ENCODE measurements at places on chromosomes 1 and 21.

- DNase-seq: no peak
These were observed 11.8 kb downstream of the UBE2T start for GRCh38 chr1:202329891-202330290.

- no peak for DNase-seq
These were observed 77.9 kb downstream of the PSMG1 start for GRCh38 chr21:39105341-39105765.

DNA sequence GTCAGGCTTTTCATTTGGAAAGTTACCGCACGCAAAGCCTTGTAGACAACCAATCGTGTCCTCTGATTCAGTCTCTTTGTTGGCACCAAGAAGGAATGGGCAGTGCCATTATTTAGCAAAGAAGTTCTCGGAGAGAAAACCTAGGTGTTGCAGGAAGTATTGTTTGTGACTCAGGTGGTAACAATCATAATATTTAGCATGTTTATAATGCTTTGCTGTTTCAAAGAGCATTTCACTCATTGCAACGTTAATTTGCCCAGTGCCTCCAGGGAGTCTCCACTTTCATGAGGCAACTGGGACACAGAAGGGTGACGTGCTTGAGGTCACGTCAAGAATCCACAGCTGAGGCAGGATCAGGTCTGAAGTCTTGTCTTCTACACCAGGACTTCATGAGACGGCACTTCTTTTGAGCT lies 31.4 kb downstream of the STPG1 start:
- no peak for DNase-seq

DNA sequence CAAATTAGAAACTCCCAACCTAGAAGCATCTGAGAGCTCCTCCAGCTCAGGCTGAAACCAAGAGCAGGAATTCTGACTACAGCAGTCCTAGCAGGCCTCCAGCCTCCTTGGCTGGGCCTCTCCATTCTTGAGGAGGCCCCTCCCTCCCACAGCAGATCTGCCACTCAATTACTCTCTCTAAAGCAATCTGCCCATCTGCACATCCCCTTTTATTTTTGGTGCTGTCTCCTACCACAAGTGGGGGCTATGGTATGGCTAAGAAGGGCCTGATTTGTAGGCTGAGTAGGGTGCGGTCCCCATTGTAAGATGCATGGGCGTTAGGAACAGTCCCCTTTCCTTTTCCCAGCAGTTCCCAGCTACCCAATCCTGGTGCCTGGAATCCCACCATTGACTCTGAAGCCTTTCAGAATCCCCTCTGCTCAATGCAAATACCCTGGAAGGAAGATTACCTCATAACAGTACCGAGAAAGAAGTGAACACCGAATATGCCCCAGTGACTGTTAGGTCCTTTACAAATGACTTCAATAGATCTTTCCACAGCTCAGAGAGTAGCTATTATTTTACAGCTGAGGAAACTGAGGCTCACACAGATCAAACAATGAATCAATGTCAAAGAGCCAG lies 11.6 kb upstream of the TTC39A start:
- DNase-seq: peak; percentile 42

DNA sequence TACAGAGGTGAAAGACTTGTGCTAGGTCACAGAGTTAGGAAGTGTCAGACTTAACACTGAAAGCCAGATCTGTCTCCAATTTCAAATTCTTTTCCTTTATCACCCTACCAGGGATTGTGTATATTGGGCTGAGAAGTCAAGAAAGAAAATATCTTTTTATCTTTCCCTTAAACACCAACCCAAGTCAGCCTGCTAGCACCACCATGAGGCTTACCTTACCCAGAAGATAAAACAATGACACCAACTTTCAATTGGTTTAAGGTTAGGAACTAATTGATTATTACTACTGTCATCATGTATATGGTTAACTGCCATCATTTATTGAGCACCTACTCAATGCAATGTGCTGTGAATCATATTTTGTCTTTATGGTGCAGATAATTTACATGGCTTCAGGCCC lies 178.9 kb upstream of the FOXD3 start:
- DNase-seq: no peak

DNA sequence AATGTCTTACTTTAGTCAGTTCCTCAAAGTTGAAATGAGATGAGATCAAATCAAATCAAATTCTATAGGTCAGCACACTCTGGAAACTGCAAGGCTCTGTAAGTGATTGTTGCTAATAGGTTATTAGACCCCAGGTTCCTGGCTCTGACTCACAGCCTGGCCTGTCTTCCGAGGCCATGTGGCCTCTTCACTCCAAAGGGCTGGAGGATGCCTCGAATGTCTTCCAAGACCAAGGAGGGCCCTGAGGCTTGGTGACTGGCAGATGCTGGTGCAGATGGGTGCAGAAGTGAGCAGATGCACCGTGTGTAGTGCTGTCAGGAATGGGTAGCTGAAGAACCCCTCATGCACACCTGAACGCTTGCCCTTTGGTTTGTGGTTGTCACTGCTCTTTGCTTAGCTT lies 113.4 kb downstream of the MAB21L3 start:
- DNase-seq: no peak

GRCh38 chr1:230274254-230274653 lies 151.9 kb downstream of the PGBD5 start:
- no peak for DNase-seq

GRCh38 chr1:15311122-15311822 lies 64.2 kb downstream of the FHAD1 start:
- no peak for DNase-seq

DNA sequence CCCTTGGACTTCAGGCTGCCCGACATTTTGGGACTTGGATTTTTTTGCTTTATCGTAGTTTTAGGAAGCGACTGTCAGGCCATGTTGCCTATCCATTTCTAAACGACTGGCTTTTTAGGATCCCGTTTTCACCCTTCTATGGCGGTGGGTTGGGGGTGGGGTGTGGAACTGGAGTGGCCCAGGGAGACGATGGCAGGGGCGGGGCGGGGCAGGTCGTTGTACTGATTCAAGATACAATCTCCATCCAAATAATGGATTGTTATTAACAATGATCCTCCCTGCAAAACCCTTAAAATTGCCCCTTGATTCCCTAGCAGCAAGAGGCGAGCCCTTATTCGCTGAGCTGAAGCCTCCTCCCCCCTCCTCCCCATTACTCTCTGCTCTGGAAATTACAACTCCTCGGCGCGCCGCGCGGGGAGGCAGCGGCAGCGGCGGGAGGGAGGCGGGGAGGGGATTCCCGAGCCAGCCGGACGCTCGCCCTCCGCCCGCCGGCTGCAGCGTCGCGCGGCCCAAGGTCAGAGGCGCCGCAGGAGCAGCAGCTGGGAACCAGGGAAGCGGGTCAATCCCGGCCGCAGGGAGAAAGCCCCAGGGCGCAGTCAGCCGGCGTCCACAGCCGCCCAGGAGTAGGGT lies at the start of gene TRIM67:
Gene TRIM67, plus strand, starts transcription at position 392 of the 630 bp plus-strand sequence. CDS start 912 bp downstream, outside the sequence.
- no peak for DNase-seq

Data from germinal center (tissue), 1 donor.